ENCODE measurements at places on chromosomes 7 and 10.
A peak's percentile ranks its signal among the peaks of the same experiment; 100 is the strongest.

DNA sequence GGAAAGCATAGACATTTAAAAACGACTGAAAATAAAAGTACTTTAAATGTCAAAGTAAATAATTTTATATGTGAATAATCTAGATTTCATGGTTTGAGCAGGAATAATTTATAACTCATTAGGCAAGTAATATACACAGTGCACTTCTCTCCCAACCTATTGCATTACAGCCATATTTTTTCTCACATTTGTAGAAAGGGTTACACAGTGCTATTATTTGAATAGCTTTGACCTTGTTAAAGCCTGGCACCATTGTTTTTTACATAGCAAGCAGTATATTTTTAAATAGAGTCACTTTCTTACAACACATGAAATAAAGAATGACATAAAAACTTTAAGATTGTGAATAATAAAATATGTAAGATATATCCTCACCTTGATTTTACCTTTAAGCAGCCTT, 969 bp downstream of the PPP1R3A start:
- no peak for DNase-seq

DNA sequence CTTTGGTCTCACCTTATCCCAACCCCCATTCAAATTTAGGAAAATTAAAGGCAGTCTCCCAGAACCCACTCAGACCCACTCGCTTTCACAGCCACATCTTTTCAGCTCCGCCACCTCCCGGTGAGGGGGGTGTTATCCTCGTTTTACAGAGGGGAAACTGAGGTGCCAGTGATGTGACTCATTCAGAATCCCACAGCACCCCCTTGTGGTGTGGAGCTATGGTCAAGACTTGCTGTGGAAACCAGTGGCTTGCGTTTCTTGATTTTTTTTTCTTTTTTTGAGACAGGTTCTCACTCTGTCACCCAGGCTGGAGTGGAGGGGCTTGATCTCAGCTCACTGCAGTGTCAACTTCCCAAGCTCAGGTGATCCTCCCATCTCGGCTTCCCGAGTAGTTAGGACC, 27.6 kb downstream of the SLC35G1 start:
- DNase-seq = no peak

DNA sequence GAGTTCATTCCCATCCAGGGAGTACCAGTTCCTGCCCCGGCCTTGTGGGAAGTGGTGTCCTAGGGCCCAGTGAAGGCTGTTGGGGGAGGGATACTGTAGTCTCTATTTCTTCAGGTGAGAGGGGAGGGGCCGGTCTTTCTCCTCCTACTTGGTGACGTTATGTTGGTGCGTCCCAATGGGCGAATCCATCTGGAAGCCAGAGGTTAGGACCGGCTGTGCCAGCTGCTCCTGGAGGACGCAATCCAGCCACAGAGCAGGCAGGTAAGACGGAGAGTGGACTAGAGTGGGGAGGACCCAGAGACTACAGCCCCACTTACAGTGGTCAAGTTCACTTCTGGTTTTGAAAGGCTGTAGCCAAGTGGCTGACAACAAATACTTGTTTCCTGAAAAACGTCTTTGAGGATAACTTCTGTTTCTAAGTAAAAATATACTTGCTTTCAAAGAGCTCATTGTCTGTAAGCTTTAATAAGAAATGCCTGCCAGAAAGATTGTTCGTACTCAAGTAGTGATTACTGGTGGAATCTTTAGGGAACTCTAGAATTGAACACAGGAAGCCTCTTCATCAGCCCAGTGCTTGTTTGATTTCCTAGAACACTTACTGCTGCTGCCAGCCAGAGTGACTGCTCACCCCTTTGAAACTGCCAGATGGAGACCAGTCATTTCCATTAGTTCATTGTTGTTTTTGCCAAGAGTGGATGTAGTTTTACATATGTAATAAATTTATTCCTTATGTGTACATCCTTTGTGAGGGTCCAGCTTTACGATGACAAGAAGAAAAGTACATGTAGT, 25.4 kb downstream of the RBM33 start:
- peak; percentile 42 for DNase-seq

GRCh38 chr7:43112459-43112940, at the start of gene HECW1:
HECW1 (plus strand) TSS chr7:43112647; CDS start chr7:43243906, 131,259 bp downstream.
- no peak for DNase-seq

DNA sequence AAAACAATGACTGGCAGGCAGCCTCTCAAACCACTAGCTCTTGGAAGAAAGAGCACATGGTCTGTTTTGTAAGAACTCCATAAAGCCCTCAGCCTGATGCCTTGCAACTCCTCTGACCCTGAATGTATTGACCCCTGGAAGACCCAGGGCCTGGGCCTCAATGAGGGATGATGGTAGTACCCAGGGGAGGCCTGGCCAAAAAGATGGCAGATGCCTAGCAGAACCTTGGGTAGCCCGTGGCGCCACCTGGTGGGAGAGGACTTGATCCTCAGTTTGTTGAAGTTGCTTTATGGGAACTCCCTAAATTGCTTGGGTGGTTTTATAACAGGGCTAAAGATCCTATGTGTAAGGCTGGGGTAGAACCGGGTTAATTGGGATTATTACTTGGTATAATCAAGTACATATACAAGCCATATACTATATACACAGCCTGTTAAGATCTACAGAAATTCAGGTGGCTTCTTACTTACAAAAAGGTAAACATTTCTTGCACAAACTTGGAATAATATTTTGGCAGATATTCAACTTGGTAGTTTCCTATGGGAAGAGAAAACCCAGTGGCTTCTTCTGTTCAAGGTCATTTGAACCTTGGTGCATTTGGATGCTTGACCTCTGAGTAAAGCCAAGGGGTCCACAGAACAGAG, 95.8 kb upstream of the CACUL1 start:
- peak; percentile 32 for DNase-seq

GRCh38 chr7:159040912-159041711, 103.6 kb downstream of the VIPR2 start:
- no peak for DNase-seq

- DNase-seq = no peak
Observed at GRCh38 chr10:49187044-49187484, 1.1 kb downstream of the TMEM273 start.

GRCh38 chr10:31358688-31359330, 39.8 kb downstream of the ZEB1 start:
- DNase-seq = peak; percentile 51

DNA sequence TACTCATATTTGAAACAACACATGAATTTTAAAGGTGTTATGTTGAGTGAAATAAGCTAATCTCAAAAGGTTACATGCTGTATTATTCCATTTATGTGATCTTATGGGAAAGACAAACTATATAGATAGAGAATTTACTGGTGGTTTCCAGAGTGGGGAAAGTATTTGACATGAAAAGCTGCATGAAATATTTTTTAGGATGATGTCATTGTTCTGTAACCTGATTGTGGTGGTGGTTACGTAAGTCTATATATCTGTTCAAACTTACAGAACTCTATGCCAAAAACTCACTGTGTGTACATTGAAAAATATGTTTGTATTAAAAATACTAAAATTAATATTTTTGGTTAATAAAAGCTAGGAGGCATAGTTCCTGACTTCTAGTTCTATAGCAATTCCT, 453.0 kb downstream of the SORCS3 start:
- DNase-seq = peak; percentile 9

DNA sequence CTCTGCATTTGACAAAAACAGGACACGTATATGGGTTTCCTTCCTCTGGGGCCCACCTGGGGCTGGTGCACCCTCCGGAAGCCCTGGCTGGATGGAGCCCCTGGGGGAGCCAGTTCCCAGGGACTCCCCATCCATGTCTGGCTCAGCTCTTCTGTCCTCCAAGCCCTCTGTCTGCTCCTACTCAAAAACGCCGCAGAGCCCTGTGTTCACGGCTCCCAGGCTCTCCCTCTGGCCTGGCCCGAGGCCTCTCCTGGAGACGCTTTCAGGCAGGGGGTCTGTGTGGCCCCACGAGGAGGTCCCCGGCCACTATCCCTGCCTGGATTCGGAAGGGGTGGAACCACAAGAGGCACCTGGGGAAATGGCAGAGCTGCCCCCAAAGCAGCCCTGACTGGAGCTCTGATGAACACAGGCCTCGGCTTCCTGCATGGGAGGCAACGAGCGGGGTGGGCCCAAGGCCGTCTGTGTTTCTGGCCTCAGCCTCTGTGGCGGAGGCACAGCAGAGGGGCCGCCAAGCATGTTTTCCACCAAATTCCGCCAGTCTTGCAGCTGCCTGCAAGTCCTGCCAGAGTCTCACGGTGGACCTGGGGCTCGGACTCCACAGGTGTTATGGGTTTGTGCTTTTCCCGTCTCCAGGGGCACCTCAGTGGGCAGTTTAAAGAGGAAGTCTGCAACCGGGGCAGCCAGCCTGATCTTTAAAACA, 22.6 kb upstream of the INPP5A start:
- no peak for DNase-seq

- peak; percentile 12 for DNase-seq
Observed at GRCh38 chr10:21208666-21209316, 311.7 kb upstream of the NEBL start.

DNA sequence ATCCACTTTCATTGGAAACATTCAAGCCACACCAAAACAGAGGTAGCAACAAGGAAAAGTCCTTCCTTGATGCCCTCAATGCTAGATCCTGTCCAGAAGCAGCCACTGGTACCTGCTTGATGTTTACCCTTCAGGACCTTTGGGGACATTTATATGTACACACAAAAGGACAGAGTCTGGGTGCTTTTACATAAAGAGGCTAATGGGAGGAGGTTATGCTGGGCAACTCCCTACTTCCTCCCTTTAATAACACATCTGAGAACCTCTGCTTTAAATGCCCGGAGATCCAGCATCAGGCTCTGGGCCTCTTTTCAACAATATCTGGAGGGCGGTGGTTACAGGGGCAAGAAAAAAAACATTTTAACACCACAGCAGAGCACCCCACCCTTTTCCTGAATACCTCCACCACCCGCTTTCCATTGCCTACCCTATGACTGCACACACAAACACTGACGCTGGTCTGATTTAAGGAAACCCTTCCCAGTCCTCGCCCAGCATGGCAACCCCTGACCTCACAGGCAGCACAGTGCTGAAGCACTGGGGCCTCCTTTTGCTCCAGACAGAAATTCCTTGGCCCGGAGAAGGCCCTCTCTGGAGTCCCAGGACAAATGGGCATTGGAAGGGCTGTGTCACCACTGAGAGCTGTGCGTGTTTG, 39.3 kb upstream of the DUSP5 start:
- no peak for DNase-seq

DNA sequence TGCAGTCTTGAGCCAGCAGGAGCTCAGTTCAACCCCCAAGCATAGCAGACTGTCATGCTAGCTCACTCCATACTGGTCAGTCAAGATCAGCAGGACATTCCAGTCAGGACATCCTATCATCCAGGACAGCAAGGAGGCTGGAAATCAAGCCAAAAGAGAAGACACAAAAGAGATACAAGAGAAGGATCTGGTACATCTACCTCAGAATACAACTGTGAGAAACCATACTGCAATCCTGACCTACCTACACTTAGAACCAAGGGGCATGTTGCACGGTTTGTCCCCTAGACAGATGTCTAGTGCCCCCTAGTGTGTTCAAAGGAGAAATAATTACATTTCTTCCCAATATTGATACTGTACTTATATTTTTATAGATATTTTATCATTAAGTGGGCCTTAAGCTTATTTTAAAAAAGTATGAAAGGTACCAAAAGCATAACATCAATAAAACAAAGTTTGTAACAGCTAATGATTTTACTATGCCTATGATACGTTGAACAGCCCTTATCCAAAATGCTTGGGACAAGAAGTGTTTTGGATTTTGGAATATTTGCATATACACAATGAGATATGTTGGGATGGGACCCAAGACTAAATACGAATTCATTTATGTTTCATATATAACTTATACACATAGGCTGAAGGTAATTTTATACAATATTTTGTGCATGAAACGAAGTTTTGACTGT, 26.7 kb downstream of the ERCC6 start:
- peak; percentile 30 for DNase-seq

GRCh38 chr10:77361426-77361825, 276.2 kb downstream of the KCNMA1 start:
- no peak for DNase-seq

DNA sequence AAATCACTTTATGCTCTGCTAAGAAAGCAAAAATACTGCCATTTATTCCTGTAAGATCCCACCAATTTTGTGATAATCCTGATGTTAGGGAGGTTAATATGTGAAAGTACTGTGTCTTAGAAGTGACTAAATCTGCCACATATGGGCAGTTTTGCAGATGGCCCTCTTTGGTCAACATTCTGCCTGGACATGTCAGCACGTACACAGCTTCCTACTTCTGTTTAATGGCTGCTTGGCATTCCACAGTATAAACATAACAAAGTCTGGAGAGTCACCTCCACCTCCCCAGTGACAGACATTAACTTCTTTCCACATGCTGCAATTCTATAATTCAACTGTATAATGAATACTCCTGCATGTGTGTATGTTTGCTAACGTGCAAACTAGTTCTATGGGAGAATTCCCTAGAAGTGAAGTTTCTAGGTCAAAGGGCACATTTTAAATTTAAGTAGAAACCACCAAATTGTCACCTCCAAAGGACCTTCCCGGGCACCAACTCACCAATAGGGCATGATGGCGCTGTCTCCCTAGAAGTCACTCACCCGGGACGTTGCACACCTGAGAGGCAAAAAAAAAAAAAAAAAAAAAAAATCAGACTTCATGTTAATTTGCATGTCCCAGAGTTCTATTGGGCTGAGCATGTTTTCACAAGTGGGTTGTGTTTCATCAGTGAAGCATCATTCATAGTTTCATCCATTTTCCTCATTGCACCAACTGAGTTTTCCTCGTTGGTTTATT, 38.9 kb downstream of the MKI67 start:
- DNase-seq = no peak

DNA sequence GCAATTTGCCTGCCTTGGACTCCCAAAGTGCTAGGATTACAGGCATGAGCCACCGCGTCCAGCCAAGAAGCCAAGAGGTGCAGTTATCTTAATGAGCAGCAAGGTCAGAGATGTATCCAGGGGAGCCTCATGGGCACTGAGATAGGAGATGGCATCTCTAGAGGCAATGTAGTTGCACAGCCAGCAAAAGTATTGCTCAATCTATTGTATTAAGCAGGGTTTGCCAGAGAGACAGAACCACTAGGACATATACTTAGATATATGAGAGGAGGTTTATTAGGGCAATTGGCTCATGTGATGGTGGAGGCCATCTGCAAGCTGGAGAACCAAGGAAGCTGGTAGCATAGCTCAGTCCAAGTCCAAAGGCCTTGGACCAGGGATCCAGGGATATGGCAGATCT, 16.3 kb upstream of the VPS26A start:
- no peak for DNase-seq

DNA sequence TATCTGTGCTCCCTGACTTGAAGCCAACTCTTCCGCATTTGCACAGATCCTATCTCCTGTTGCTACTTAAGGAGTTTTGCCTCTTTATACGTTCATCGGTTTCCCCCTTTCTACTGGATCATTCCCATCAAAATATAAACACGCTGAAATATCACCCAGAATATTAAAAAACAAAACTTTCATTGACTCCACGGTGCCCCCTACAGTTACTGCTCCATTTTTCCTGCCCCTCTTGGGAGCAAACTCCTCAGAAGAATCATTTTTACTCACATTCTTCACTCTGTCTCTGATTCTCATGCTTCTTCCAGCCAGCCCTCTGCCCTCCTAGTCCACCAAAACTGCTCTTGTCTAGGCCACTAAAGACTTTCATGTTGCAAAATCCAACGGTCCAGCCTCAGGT, 66.4 kb downstream of the MYOF start:
- no peak for DNase-seq
